Substantia nigra (tissue), 51 donors: ENCODE measurements at places on chromosomes 5 and 9.
A peak's percentile ranks its signal among the peaks of the same experiment; 100 is the strongest.

DNA sequence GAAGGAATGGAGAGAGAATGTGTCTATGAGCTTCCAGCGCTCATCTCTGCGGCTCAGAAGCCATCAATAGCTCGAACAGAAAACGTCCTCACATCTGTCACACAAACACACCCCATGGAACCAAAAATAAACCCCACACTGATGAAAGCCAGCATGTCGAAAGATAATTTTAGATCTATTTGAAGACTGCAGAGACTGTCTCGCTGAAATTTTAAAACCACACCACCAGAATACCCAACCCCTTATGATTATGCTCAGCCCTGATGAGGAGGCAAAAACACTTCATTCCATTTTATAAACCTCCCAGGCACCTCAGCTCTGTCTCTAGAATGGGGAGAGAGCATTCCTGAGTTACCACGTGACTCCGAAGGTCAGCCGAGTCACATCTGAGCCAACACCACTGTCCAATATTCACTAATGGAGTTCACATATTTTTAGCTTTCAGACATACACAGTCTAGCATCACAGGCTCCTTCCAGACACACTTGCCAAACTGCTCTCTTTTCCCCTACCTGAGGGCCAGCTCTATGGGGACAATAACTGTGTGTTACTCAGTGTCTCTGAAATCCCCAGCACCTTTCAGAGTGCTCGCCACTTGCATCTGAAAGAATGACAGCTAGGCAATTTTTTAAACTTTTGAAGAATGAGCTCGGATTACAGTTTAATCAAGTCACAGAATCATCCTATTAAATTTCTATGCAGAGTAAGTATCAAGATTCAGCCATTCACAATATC is 63.2 kb downstream of the SERINC5 start:
- DNase-seq = no peak

GRCh38 chr9:18421391-18421790 is 52.6 kb upstream of the ADAMTSL1 start:
- no peak for DNase-seq

GRCh38 chr9:35158501-35159280 is 3.1 kb upstream of the UNC13B start:
- no peak for DNase-seq

- no peak for DNase-seq
Measured at GRCh38 chr9:89926691-89927220, 321.9 kb downstream of the GADD45G start.

GRCh38 chr9:20419533-20419932 is 202.8 kb downstream of the MLLT3 start:
- DNase-seq = no peak

GRCh38 chr5:68272289-68272688 is 56.7 kb downstream of the PIK3R1 start:
- no peak for DNase-seq

DNA sequence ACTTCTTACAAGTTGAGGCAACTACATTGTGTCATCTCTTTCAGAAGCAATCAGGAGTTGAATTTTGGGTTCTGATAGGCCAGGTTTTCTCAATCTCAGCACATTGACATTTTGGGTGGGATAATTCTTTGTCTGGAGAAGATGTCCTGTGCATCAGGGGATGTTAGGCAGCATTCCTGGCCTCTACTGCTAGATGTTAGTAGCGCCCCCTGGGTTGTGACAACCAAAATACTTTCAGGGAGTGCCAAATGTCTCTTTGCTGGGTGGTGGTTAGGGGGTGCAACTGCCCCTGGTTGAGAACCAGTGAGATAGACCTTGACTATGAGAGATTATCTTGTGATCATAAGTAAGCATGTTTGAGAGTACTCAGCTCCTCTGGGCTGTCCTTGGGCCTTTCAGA is 164.3 kb upstream of the KLF9 start:
- DNase-seq = no peak

GRCh38 chr9:70399141-70399540 is 15.3 kb downstream of the KLF9 start:
- no peak for DNase-seq

DNA sequence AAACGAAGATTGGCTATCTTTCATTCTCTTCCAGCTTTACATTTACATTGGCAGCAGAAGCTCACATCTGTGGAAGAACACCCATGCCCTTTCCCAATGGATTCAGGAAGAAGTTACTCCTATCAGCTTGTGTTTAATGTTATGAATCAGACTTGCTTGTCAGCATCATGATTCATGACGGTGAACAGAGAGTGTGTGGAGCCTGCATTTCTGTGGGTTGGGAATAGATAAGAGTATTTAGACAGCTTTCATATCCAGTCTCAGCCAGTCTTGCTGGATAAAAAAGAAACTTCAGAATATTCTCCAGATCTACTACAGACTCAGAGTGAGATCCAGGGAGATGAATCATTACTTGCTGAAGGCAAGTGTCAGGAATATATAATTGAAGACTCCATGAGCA is 812.9 kb upstream of the ZNF608 start:
- no peak for DNase-seq

GRCh38 chr5:415928-416635 is 26.9 kb upstream of the EXOC3 start:
- DNase-seq = no peak

DNA sequence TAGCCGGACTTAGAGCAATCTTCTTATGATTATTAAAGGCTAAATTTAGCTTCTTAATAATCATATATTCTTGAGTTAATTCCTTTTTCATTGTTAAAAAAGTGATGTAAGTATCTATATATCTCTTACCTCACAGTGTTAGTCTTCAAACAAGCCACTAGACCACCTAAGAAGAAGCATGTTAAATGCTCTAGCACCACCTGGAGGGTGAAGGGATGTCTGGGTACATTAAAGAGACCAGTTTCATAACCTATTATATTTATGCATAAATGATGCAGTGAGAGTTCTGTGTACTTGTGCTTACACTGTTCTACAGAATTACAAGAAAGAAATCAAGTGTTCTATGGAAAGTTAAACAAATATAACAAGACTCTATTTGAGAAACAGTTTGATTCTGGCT is 55.9 kb upstream of the SLCO6A1 start:
- no peak for DNase-seq

DNA sequence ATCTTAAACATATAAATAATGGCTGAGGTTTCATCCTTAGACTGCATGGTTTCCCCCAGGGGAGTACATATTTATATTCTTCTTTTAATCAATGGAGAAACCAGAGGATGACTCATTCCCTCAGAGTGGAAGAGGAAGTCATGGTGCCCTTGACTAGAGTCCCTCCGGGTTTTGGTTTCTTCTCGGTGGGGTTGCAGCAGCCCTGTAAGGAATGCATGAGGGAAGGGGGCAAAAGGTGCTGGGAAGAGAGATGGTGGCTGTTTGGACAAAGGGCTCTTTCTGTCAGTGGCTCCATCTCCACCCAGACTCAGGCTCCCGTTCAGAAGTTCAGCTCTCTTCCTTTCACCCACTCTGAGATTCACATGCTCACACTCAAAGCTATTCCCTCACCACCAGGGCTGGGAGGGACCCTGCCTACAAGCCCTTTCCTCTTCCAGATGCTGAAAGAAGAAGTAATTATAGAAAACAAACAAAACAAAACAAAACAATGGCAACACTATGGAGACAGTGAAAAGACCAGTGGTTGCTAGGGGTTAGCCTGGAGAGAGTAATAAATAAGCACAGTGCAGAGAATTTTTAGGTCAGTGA is 129.8 kb upstream of the IL12B start:
- DNase-seq = no peak

- no peak for DNase-seq
Measured at GRCh38 chr9:16085167-16085726, 532.4 kb downstream of the CCDC171 start.

DNA sequence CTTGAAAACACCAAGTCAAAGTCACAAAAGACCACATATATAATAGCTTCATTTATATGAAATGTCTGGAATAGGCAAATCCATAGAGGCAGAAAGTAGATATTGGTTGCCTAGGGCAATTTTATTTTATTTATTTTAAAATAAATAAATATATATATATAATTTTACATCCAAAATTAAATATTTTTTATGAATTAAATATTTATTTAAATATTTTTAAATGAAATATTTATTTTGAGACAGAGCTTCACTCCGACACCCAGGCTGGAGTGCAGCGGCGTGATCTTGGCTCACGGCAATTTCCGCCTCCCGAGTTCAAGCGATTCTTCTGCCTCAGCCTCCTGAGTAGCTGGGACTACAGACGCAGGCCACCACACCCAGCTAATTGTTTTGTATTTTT is 58.9 kb upstream of the ATG10 start:
- DNase-seq = no peak

GRCh38 chr9:108857572-108857971 is 1.8 kb upstream of the ACTL7B start:
- no peak for DNase-seq

DNA sequence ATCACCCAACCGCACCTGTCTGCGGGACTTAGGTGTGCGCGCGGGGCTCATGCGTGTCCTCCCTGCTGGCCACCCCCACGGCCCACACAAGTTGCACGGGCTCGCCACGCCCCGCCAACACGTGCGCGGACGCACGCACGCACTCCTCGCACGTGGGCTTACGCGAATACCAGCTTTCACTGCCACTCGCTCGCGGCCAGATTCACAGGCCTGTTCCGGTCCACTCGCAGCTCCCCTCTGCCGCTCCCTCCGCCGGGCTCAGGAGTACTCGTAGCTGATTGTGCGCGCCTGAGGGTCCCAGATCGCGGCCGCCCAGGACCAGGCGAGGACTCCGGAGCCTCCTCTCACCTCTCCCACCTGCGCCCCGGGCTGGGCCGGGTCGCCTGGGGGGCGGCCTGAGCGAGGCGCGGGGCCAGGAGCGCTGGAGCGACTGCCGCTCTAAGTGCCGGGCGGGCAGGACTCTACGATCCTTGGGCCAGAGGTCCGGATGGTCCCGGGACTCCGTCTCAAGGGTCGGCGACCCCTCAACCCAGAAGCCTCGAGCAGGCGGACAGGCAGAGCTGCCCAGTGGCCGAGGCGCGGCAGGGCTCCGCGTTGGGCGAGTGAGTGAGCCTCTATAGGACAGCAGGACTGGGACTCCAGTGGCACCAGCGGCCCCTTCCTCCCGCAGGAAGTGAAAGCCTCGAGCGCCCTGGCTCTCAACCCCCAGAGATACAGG is 3.4 kb downstream of the PCDHGC5 start:
- DNase-seq = no peak

- DNase-seq = no peak
Measured at GRCh38 chr5:122156724-122157325, 27.5 kb downstream of the ZNF474 start.

DNA sequence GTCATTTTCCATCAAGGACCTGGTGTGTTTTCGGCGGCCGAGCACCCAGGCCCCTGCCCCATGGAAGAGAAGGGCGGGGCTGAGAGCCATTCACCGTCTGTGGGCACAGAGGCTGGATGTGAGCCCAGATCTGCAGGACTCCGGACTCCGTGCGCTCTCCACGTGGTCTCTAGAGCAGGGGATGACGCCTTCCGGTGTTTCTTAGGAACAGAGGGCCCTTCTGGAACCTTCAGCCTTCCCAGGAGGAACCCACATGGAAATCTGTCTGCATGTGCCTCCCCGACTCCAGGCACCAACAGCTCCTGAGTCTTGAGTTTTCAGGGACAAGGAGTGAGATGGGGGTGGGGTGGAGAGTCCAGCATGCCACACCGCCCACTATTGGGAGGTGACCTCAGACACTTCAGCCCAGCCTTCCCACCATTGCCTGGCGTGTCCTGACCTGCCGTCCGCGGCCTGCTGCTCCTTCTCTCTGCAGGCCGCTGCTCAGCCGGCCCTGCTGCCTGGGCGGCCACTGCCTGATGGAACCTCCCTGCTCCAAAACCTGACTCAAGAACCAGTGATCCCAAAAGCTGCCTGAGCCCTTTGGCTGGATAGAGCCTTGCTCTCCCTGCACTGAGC is 2.4 kb upstream of the RXRA start:
- peak; percentile 60 for DNase-seq

DNA sequence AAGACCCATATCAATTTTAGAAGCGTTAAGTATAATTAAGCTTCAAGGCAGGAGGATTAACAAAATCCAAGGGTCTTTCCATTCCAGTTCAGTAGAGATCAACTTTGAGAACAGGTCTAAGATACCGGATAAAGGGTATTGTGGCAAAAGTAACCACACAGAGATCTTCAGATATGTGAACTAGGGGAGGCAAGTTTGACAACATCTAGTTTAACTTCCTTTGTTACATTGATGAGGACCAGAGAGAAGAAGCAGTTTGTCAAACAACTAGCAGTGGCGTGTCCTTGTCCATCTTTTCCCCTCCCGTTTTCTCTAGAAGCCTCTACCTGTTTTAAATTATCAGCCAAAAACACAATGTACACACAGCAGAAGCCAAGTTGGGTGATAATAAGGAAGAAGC is 8.6 kb downstream of the SLC36A2 start:
- DNase-seq = no peak

- DNase-seq = no peak
Measured at GRCh38 chr5:116510517-116510916, 64.1 kb downstream of the SEMA6A start.

GRCh38 chr9:134776080-134776796 is 104.4 kb upstream of the FCN2 start:
- no peak for DNase-seq

- no peak for DNase-seq
Measured at GRCh38 chr5:137939331-137939730, 50.1 kb downstream of the PKD2L2 start.

DNA sequence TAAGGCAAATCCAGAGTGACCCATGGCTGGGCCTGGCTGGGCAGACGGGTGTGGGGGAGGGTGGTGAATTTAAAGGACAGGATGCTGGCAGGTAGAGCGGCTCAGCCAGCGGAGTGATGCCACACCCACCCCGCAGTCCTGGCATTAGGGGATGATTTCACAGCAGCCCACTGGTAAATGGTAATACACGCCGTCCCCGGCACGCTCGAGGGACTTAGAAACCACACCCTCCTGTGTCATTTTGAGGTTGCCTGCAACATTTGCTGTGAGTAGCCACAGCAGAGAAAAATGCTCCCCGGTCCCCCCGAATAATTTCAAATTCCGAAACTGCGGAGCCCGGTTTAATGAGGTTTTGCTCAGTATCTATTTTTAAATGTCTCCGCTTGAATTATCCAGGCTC is 71.3 kb upstream of the FCN2 start:
- no peak for DNase-seq

- DNase-seq = no peak
Measured at GRCh38 chr9:20734275-20734674, 50.2 kb downstream of the FOCAD start.

GRCh38 chr5:68224509-68225187 is 9.1 kb downstream of the PIK3R1 start:
- no peak for DNase-seq

- DNase-seq = no peak
Measured at GRCh38 chr9:75299324-75299723, 211.0 kb downstream of the OSTF1 start.

GRCh38 chr5:172929371-172929838 is 29.8 kb upstream of the RPL26L1 start:
- DNase-seq = no peak
